ENCODE measurements at places on chromosomes 1 and 21. TPM values are rescaled to one million over a fixed set of nuclear protein-coding genes. Genes with fewer than 3 reads are reported as not detected.

The LRRC53 gene
- not detected for total RNA-seq

The ICOSLG gene
- 0.54 TPM for total RNA-seq

The NR1I3 gene
- total RNA-seq = not detected

The FCRL5 gene
- not detected for total RNA-seq

The LCK gene
- 0.09 TPM for total RNA-seq

The GPR52 gene
- total RNA-seq = 0.54 TPM

The RPE65 gene
- not detected for total RNA-seq

The C1orf74 gene
- total RNA-seq = 2.2 TPM

The ECE1 gene
- total RNA-seq = 279 TPM

The LCE1E gene
- not detected for total RNA-seq

The AIDA gene
- 57.6 TPM for total RNA-seq

The RNU1-3 gene
- total RNA-seq = 5,329 TPM

The RYR2 gene
- not detected for total RNA-seq

The ROR1 gene
- 17.1 TPM for total RNA-seq

The ACOT11 gene
- total RNA-seq = 1.5 TPM

The FAM163A gene
- total RNA-seq = 0.09 TPM

The SELE gene
- total RNA-seq = 5.4 TPM

The LCE2A gene
- not detected for total RNA-seq
